ENCODE measurements at places on chromosomes 7 and 10.

- no peak for DNase-seq
These were observed 90.9 kb upstream of the WDR11 start for GRCh38 chr10:120760253-120760652.

GRCh38 chr7:69436946-69437345 is 161.3 kb upstream of the AUTS2 start:
- DNase-seq = no peak

DNA sequence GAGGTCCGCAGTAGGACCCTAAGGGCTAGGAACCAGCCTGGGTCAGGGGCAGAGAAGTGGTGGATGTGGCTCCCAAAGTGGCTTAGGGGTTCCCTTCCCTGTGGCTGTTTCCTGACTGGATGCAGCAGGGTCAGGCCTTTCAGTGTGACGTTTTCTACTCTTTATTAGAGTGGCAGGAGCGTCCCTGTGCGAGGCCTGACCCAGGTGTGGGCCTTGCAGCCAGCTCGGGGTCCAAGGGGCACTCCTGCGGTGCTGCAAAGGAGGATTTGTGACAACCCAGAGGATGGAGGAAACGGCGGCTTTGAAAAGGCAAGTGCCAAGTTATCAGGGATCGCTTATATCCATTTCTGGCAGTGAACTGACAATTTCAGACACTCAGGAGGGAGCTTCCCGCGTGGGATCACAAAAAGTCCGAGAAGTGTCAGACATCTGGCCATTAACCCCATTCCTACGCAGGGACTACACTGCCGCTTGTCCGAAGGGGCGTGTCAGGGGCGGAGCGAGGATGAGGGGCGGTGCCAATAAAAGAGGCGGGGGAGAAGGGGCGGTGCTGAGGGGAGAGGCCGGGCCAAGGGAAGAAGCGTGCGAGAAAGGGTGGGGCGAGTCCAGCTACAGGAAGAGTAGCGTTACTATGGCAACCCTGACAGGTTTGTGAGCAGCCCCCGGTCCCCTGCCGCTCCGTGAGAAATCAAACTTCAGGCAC is 98.8 kb upstream of the ZNF722 start:
- peak; percentile 74 for DNase-seq

DNA sequence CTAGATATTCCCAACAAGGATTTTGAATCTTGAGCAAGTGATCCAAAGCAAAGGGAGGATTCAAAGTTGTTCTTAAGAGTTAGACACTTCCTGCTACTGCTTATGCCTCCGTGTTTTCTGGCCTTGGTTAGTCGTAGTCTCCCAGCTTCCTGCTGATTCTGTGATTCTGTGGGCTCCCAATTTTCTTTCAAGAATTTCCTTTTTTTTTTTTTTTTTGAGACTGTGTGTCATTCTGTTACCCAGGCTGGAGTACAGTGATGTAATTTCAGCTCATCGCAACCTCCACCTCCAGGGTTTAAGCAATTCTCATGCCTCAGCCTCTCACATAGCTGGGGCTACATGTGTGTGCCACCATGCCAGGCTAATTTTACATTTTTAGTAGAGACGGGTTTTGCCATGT is 4.4 kb upstream of the ITGB8 start:
- DNase-seq = no peak

GRCh38 chr7:12655161-12655560 is 32.3 kb upstream of the ARL4A start:
- DNase-seq = no peak

DNA sequence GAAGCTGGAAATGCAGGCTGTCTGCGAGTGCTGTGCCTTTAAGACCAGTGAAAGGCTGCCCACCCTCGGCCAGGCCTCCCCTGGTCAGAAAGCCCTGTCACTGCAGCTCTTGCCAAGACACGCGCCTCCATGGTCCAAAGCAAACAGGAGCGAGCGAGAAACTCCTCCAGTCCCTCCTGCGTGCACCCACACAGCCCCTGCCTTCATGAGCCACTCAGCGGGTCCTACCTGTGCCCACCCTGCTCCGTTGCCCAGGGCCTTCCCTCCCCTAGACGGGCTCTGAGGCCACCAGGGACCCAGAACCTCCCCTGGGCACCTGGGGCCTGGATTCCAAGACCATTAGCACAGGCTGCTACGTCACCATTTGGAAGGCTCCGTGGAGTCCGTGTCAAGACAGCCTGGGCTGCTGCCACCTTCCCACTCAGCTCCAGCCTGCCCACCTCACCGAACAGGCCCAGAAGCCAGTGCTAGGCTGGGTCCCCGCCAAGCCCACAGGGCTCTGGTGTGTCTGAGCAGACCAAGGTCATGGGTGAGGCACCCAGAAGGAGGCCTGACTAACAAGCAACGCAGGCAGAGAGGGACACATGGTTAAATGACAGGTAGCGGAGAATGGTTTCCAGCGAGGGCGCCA is 144.5 kb downstream of the NEURL1 start:
- no peak for DNase-seq

All from activated naive CD8-positive, alpha-beta T cell treated with anti-CD3 and anti-CD28 coated beads, Interleukin-2, amount 50 U/mL, for 16 hours (primary cell).